T-helper 2 cell treated with Interferon-gamma antibody and Interleukin-4, amounts not matched to agents 5 μg/mL and 100 μg/mL, for 36 hours (primary cell): ENCODE measurements at places on chromosomes 1 and 21.

DNA sequence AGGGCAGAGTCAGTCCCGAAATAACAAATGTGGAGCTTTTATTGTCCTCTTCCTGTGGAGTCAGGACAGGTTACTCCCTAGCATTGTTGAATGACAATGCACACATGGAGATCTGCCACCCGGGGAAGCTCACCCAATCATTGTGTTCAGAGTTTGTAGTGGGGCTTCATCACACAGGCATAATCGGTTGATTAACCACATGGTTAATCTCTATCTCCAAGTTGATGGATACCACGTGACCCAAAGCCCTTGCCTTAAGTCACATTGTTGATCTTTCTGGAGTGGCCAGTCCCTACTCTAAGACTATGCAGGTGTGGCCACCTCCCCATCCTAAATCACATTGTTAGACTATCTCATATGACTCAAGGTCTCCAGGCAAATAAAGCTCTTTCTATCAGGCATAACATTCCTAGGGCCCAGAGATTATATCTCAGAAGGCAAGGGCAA, 2.6 kb upstream of the C1orf141 start:
- DNase-seq: no peak

DNA sequence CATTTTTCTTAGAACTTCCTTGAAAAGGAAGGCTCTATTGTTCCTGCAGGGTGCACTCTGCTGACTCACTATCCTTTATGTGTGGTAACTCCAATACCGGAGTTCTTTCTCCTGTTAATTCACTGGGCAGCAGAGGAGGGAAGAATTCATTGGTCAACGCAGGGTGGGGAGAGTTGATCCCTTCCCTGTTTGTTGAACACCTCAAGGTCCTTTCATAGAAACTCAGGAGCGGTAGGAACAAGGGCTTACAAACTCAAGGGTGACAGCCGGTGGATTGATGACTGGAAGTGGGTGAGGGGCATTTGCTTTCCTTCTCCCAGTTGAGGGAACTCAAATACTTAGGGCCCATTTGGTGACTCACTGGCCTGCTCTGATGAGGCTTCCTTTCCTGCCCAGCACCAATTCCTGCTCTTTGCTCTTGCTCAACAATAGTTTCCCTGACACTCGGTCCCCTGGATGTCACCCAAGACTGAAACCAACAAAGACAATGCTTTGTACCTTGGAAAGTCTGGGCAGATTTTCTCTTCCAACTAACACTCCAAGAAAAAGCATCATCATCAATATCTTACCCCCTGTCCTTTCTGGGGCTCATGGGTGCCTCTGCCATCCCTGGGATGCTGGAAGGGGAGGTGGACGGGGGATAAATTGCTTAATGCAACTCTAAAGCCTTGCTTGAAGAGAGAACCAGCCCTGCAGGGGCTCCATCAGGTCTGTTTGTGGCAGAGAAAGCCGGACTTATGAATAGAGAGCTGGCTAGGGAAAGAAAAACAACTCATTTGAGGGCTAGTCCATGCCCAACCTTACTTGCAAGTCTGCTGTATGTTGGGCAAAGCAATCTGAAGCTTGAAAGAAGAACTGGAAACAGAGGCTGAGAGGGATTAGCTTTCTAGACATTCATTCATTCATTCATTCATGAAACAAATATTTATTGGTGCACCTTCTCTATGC, 9.3 kb downstream of the SLC26A9 start:
- no peak for DNase-seq

GRCh38 chr1:154750681-154751665, 119.1 kb downstream of the KCNN3 start:
- DNase-seq: no peak

DNA sequence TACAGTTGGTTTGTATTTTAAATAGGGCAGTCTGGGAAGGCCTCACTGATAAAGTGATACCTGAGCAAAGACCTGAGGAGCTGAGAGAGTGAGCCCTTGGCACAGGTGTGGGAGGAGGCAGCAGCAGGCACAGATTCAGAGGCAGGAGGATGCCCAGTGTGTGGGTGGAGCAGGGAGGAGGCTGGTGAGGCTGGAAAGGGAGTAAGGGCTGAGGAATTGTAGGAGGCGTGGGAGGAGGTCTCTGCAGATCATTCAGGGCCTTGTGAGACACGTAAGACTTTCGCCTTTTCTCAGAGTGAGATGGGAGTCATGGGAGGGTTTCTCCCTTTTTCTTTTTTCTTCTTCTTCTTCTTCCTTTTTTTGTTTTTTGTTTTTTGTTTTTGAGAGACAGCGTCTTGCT, 58.0 kb downstream of the RGL1 start:
- no peak for DNase-seq

GRCh38 chr1:62318320-62318755, 896 bp downstream of the KANK4 start:
- no peak for DNase-seq

- no peak for DNase-seq
These were observed 5.6 kb downstream of the WNT9A start for GRCh38 chr1:227942021-227942715.

DNA sequence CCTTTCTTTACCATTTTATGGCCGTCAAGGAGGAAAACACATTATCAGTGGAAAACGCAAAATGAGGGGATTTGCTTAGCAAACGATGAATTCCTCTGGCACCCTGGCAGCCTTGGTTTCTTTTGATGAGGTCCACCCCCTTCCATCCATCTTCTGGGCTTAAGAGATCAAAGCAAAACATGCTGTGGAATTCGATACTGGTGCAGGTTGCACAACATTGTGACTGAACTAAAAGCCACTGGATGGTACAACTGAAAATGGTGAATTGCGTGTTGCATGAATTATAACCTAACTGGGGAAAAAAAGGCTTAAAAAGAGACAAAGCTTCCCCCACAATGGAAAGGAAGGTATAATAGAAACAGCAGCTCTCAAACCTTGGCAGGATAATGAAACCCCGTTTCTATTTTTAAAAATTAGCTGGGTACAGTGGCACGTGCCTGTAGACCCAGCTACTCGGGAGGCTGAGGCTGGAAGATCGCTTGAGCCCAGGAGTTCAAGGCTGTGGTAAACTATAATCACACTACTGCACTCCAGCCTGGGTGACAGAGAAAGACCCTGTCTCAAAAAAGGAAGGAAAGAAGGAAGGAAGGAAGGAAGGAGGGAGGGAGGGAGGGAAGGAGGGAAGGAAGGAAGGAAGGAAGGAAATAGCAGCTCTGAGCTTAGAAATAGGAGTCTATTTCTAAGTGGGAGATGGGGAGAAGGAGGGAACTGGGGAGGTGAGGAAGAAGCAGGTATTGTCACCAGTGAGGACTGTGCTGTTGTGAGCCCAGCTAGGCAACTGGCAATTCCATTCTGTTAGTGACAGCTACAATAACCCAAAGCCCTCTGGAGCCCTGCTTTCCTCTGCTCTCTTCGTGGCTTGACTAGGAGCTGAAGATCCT, 29.0 kb upstream of the LGALS8 start:
- no peak for DNase-seq

GRCh38 chr21:31660591-31660990, 1.1 kb downstream of the SOD1 start:
- DNase-seq: no peak

GRCh38 chr1:107535091-107535490, 394.3 kb downstream of the NTNG1 start:
- no peak for DNase-seq

DNA sequence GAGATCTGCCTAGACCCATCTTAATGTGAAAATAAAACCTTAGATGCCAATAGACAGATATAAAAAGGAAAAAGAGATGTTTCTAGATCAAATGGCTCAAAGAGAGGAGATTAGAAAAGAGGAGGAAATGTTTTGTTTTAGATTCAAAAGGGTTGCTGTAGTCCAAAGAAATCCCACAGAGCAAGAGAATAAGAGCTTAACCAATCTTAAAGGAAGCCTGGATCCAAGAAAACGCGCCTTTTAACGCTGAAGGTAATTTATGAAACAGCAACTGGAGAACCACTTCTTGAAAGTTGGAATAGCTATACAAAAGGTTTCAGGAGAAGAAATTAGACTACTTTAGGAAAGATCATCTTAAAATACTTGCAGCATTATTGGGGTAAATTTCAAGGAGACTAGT, 298.8 kb downstream of the BRINP2 start:
- no peak for DNase-seq

DNA sequence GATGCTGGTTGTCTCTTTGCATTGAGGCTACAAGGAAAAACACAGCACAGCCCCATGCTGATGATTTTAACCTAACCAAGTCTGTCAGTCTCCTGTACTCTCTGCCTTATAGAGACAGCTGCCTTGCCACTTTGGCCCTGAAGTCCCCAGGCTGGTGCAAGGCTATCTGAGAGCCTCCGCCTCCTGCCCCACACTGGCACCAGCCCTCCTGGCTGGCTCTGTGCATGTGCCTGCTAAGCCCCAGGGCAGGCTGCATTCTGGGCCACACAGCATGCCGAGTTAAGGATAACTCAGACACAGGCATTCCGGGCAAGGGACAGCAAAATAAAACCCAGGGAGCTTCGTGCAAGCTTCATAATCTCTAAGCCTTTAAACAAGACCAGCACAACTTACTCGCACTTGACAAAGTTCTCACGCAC, 910 bp downstream of the RUNX1 start:
- peak; percentile 33 for DNase-seq

- DNase-seq: no peak
These were observed 59.5 kb downstream of the KLHDC7A start for GRCh38 chr1:18540136-18540765.

- DNase-seq: no peak
These were observed 103.8 kb upstream of the ARHGEF16 start for GRCh38 chr1:3350506-3351261.

GRCh38 chr1:228989992-228990827, 254.9 kb downstream of the RHOU start:
- DNase-seq: no peak

GRCh38 chr1:164841702-164842465, 282.9 kb downstream of the PBX1 start:
- DNase-seq: no peak

DNA sequence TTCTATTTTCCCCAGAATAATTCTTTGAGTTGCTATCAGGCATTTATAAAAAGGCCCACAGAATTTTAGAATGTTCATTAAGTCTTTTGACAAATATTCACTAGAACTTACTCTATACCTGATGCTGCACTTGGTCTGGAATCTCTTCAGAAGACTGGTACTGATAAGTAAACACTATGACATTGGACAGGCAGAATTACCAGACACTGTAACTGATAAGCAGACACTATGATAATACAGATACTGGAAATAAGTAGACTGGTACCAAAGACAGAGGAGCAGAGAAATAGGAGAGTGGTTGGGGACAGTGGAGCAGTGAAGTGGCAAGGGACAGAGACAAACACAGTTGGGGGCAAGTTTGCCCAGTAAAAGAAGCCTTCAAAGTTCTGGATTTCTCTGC, 8.2 kb downstream of the DPT start:
- no peak for DNase-seq

GRCh38 chr1:226215239-226215638, 8.2 kb upstream of the MIXL1 start:
- DNase-seq: no peak

DNA sequence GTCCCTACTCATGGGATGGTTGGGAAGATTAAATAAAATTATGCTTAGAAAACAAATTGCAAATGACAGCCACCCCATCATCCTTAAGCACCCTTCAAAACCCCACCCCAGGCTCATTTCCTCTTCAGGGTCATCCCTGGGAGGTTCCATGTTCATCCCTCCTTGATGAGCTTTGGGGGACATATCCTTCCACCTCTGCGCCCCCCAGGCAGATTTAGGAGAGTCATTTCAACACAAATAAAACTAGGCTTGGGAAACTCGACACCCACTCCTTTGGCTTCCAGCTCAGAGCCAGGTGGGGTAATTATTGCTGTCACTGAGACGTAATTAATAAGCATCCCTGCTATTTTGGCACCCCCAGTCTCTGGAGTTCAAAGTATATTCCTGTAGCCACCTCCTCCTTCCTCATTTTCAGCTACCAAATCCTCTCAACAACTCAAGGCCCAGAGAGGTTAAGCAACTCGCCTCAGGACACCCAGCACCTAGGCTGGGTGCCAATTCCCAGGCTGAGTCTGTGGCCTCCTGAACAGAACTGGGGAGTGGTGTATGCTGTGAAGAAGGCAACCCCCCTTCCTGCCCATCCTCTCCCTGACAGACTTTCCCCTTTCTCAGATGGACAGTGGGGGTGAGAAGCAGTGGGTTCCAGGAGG, 595 bp downstream of the CRYBG2 start:
- DNase-seq: no peak

DNA sequence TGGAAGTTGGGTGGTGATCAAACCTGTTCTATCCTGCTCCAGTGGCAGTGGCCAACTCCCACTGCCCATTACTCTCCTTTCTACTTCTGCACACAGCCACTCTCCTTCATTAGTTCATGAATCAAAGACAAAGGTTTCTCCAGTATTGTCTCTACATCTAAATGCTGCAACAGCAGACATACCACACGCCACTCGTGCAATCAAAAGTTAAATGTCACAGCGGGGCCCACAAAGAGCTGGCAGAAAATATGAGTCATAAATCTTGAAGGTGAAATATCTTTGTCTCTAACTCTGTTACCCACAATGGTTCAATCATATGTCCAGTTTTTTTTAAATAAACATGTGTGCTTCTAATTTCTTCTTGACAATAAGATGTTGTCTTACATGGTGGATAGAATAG, 13.3 kb downstream of the APCS start:
- no peak for DNase-seq

DNA sequence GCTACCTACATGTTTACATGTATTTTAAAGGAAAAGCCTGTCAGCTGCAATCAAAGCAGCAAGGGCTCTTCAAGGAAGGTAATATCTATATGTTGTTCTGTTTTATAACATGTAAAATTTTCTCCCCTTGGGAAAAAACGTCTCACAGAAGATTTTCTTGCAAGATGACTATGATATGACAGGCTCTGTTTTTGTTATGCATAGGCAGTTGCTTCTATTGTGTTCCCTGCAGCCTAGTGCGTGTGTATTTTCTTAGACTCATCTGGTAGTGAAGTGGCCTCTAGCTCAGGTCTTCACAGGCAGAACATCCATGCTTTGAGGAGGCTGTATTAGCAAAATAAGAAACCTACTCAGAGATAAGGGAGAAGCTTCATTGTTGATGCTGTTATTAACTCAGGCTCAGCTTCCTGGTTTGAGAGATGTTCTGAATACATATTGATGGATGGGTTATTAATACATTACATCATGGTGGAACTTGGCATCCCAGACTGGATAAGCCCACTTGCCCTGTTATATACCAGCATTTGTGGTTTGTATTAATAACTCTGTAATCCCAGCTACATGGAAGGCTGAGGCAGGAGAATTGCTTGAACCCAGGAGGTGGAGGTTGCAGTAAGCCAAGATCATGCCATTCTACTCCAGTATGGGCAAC, 35.8 kb downstream of the LAMC1 start:
- DNase-seq: no peak
